ENCODE measurements at places on chromosomes 2 and 18. TPM values are rescaled to one million over a fixed set of nuclear protein-coding genes. Genes with fewer than 3 reads are reported as not detected.

The LHCGR gene
- 5.6 TPM for total RNA-seq

DNA sequence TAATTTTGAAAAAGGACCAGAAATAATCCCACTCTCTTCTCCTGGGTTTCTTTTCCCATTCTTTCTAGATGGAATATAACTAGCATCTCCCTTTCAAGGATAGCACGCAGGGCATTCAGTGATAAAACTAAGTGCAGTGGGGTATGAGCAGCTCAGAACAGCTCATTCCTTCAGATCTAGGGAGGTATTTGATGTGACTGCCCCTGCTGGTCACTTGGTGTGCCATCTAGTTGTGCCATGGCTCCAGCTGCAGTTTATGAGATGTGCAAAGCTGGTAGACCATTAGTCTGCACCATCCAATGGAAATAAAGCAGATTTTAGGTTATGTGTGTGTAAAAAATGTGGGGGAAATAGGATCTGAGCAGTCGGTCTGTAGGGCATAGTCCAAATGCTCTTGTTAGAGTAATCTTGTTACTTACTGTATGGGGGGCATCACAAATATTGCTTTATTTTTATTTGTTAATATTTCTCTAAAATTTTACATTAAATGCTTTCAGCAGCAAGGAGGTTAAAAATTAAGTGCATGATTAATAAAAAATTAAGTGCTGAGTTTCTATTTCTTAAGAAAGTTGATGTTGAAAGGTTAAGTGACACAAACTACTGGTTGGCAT, 38.9 kb downstream of the CTAGE1 start:
- no peak for DNase-seq

- no peak for DNase-seq
These were observed 28.3 kb upstream of the UBE2E3 start for GRCh38 chr2:180952082-180952481.

GRCh38 chr2:120471166-120471565, 125.2 kb downstream of the INHBB start:
- DNase-seq: no peak

GRCh38 chr2:43675646-43676321, 445 bp downstream of the C1GALT1C1L start:
- no peak for DNase-seq
